ENCODE measurements at places on chromosomes 3 and 15.

DNA sequence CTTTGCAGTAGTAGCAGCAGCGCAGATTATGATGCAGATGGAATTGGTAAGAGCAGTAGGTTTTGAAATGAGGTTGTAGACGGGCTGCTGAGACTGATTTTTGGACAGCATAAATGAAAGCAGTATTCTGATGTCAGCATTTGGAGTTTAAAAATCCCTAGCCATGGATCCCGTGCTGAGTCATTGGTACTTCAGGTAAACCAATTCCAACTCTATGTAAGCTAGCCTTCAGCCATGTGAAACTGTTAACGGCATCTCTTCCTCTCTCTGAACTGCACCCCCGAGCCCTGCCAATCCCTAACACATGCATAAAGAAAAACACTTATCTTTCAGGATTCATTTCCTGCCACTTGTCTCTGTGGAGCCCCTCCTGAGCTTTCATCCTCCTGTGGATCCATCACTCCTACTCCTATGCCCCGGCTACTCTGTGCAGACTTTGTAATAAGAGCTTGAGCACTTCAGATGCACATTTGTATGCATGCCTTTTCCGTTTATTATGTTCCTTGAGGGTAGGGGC is 119.0 kb downstream of the AKAP13 start:
- peak; percentile 64 for DNase-seq

GRCh38 chr3:84825817-84826216 is 133.0 kb upstream of the CADM2 start:
- DNase-seq, result no peak

- peak; percentile 28 for DNase-seq
These were observed 3.6 kb upstream of the CLDN16 start for GRCh38 chr3:190384309-190384756.

DNA sequence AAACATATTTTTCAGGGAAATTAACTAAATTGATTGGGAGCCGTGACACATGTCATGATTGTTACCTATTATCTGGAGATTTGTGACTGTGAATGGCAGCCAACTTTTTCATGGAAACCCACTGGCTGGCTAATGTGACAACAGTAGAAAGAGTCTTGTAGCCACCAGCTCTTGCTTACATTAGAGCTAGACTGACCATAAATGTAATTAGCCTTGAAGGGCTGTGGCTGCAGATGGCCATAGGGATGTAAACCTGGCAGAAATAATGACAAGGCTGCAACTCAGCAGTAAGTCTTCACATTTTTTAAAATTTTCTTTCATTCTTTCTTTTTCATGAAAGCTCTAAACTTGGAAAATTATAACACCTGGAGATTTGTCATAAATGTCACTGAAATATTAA is 168.2 kb upstream of the ROBO2 start:
- no peak for DNase-seq
